ENCODE measurements at places on chromosomes 5 and 9.

GRCh38 chr5:78806544-78806943, 158.0 kb upstream of the LHFPL2 start:
- DNase-seq: no peak

DNA sequence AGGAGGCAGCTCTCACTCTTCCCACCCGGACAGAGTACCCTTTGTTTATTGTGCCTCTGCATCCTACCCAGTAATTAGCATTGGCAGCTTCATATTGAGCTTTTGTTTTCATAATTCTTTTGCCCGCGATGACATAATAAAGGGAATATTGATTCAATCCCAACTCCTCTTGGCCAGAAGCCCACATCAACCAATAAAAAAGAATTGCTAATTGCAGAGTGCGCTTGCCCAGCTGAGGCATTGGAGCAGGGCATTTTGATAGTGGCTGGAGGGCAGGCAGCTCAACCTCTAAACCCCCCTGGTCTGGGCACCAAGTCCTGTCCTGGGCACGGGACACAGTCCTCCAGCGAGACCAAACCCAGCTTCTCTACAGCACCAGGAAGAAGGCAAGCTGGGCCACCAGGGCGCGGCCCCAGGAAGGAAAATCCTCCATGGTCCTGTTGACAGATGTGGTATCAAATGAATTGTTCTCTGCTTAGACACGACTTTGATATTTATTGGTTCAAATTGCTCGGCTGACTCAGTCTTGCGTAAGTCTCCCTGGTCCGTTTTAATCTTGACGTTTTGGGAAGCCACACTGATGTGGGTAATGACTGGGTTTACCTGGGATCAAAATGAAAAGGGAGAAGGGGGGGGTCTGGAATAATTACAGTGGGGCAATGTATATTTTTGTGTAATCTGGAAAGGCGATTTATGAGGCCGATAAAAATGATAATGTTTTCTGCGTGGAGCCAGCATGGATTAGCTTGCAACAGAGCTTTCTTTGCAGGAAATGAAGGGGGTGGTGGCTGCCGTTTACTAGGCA, 220.7 kb upstream of the MSX2 start:
- DNase-seq: no peak

DNA sequence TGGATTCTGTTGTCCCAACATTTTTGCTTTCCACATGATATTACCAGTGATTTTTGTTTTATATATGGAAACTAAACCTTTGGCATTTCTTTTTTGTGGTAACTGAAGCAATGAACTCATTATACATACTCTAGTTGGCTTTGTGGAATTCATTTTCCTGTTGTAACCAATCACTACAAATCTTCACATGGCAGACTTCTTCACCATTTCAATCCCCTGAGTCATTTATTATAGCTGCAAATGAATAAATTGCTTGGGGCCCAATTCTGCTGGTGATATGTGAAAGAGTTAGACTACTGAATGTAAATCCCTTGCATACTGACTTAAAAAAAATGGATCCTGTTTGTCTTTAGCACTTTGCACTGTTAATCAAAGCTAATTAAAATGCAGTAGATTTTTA, 1709.6 kb upstream of the WWC1 start:
- no peak for DNase-seq

DNA sequence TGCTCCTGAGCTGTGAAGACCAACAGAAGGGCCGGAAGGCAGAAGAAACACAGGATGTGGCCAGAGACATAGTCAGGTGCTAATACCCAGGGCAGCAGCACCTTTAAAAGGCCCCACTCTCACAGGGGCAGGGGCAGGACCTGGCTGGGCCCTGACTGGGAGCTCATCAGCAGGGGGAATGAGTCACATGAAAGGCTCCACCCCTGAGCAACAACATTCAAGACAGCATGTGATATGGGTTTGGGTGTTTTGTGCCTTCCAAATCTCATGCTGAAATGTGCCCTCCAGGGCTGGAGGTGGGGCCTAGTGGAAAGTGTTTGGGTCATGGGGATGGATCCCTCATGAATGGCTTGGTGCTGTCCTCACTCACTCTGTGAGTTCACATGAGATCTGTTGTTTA, 181.7 kb downstream of the ERCC6L2 start:
- no peak for DNase-seq

DNA sequence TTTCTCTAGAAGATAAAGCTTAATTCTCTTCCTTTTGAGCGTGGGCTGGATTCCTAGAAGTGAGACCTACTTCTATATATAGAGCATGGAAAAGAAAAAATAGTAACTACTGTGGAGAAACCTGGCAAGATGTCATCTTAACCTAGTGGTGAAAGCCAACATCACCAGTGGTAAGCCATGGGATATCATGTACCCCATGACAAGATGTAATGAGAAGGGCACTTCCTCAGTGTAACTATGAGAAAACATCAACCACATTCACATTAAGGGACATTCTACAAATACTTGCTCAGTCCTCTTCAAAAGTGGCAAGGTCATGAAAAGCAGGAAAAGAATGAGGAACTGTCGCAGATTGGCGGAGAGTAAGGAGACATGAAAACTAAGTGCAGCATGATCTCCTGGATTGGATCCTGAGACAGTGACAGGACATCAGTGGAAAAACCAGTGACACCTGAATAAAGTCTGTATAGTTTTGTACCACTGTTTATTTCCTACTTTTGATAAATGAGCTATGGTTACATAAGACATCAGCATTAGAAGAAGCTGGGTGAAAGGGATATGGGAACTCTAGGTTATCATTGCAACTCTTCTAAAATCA, 65.4 kb downstream of the PRRC1 start:
- DNase-seq: no peak

DNA sequence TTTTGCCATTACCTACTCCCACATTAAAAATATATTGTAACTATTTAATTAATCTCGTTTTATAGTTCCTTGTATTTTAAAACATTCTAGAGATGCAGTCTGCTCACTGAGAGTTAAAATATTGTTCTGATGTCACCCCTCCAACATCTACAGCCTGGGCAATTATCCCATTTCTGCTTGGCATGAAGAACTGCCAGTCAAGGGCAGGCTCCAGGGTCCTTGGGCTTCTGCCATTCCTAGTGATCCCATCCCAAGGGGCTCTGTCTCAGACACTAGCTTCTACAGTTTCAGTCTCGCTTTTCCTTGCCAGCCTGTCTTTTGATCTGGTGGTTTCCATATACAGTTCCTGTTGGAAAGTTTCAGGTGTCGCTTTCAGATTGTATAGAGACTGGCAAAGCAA, 287.2 kb downstream of the TMEM232 start:
- DNase-seq: no peak

GRCh38 chr9:98318834-98319478, 63.5 kb upstream of the TBC1D2 start:
- no peak for DNase-seq

DNA sequence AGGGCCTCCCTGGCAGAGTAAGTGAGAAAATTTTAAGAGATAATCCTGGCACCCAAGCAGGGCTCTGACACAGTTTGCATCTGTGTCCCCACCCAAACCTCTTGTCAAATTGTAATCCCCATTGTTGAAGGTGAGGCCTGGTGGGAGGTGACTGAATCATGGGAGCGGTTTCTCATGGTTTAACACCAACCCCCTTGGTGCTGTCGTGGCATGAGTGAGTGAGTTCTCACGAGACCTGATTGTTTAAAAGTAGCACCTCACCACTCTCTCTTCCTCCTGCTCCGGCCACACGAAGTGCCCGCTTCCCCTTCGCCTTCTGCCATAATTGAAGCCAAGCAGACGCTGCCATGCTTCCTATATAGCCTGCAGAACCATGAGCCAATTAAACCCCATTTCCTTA, 80.1 kb downstream of the FBXW11 start:
- no peak for DNase-seq

GRCh38 chr5:81749192-81749560, 1.7 kb downstream of the SSBP2 start:
- no peak for DNase-seq

- DNase-seq: no peak
Observed at GRCh38 chr5:52924456-52924855, 64.7 kb upstream of the ITGA2 start.

DNA sequence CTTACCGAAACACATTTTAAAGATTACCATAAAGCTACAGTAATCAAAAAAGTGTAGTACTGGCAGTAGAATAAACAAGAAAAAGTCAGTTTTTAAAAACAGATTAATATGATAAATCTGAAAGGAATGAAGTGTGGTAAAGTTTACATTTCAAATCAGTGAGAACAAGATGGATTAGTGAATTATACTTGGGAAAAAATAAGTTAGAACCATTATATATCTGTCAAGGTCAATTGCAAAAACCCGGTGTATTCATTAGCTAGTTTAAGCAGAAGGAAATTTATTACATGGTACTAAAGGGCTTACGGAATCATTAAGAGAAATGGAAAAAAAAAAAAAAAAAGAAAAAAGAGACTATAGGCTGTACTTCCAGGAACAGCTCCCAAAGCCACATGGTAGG, 164.3 kb downstream of the MUSK start:
- DNase-seq: no peak

GRCh38 chr9:100555471-100555870, 22.4 kb upstream of the CAVIN4 start:
- no peak for DNase-seq

All from activated CD4-positive, alpha-beta T cell treated with anti-CD3 and anti-CD28 coated beads, Interleukin-2, amount 50 U/mL, for 24 hours (primary cell).